ENCODE measurements at places on chromosomes 13 and 19.

GRCh38 chr19:3098141-3098514, 4.0 kb downstream of the GNA11 start:
- no peak for DNase-seq

DNA sequence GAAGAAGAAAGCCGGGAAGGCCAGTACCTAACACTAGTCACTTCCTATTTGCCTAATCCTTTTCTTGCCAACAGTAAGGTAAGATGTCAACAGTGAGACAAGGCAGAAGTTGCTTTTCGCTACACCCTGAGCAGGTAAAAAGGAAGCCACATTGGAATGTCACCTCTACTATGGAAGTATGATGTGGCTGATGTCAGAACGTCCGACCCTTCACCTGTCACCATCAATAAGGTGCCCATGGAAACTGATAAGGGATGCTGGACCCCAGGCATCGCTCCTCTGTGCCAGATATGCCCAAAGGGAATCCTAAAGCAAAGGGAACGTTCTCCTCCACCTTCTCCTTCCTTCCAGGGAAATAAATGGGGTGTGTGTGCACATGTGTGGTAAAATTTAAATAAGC, 34.3 kb downstream of the COL4A1 start:
- DNase-seq = no peak

DNA sequence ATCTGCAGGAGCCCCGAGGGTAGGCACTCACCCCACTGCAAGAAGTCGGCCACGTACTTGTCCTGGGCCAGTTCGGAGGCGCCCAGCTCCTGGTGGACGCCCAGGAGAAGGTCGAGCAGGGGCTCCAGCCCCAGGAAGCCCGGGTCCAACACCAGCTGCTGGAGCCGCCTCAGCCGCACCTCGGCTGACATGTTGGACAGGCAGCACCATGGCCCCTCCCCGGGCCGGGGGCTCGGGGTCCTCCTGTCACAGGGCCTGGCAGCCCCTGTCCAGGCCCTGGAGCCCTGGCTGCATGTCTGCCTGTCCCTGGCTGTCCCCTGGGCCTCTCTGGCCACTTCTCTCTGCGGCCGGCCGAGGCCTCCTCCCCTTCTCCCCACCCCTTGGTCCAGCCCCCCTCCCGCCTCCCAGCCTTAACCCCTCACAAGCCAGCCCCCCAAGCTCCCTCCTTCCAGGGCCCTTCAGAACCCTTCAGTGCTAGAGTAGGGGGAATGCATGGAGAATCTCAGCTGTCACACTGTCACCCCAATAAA, at the start of gene DMPK:
Gene DMPK (minus strand): TSS at position 329 of the 530 bp plus-strand sequence. CDS start 138 bp downstream, at position 191.
- no peak for DNase-seq

- DNase-seq = peak; percentile 47
Observed at GRCh38 chr19:53868892-53869804, 1.5 kb downstream of the MYADM start.

- no peak for DNase-seq
Observed at GRCh38 chr19:35533822-35534392, 651 bp downstream of the GAPDHS start.

GRCh38 chr19:30540761-30541160, 168.6 kb downstream of the ZNF536 start:
- DNase-seq = no peak

GRCh38 chr13:45198924-45199323, 1.9 kb downstream of the KCTD4 start:
- no peak for DNase-seq

DNA sequence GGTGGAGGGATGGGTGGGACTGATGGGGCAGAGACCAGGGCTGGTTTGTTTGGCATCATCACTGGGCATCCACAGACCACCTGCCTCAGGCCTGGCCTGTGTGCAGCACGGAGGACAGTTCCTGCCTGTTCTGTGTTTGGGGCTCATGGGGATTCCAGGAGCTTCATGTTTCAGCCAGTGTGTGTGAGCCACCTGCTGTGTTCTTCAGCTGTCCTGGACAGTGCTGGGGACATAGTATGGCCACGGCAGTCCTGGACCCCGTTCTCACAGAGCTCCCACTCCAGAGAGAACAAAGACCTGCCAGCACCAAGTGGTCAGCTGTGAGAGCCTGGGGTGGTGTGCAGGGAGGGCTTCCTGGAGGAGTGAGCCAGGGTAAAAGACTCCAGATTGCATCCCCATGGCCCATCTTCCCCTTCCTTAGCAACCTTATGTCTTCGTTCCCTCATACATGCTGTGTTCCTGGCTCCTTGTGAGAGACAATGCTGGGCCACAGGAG, 2.0 kb upstream of the CCDC97 start:
- no peak for DNase-seq

GRCh38 chr13:80858131-80858530, 517.2 kb upstream of the SPRY2 start:
- no peak for DNase-seq

All from midbrain (tissue), 1 donor.